Neuronal stem cell (in vitro differentiated cells): ENCODE measurements at places on chromosomes 2 and 18.

- DNase-seq: no peak
Observed at GRCh38 chr2:37809525-37809924, 115.6 kb upstream of the RMDN2 start.

DNA sequence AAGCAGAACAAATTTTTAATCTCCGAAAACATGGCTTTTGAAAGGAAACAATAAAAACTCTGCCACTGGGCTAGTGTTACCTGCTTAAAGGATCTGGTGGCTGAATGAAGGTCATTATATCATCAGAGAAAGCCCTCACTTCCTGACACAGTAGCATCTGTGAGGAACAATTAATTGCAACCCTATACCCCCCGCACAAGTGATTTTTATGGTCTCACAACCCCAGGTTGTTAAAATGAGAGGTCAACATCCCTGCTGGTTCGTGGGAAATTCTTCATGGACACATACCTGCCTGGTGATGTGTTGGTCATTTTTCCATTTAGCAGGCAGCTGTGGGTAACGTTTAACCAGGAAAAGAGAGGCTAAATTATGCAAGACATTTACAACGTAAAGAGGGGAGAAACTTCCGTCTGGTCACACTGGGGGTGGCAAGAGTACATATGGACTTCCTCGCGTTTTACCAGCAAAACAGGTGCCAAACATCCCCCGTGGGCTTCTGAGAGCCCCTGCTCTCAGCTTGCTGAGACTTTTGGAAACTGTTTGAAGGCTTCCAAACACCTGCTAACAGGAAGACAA, 29.2 kb downstream of the NIFK start:
- no peak for DNase-seq

GRCh38 chr18:44679056-44679913, 1.4 kb upstream of the SETBP1 start:
- peak; percentile 65 for DNase-seq

GRCh38 chr18:623761-624620, 27.2 kb downstream of the CLUL1 start:
- peak; percentile 43 for DNase-seq

GRCh38 chr2:227016894-227017293, 147.1 kb downstream of the COL4A4 start:
- no peak for DNase-seq

DNA sequence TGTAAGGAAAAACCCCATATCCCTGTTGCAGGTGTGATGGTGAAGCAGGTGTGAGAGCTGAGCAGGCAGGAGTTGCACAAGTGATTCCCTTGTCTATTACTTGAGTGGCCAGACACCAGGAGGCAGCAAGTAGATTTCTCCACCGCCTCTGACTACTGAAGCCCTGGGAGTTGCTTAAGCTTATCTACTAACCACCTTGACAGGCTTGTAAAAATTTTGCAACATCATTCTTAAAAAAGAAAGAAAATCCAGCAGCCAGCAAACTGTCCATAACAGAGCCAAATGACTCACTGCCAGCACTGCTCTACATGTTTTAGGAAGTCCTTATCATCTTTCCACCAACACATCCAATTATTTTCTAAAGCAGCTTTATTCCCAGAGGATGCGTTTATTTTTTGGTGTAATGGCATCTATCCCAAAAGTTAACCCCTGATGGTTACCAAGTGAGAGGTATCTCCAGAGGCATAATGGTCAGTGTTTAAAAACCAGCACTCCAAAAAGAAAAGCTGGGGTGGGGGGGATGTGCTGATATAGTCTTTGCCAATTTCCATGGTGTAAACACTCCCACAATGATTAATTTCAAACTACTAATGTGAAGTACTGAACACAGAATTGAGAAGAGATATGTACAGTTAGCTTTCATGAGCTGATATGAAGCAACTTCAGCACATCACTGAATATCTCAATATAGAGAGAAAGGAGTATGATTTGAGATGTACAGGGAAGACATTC, 16.3 kb upstream of the GPR39 start:
- DNase-seq: no peak

- DNase-seq: no peak
Observed at GRCh38 chr2:15559379-15560139, 1.6 kb downstream of the NBAS start.

DNA sequence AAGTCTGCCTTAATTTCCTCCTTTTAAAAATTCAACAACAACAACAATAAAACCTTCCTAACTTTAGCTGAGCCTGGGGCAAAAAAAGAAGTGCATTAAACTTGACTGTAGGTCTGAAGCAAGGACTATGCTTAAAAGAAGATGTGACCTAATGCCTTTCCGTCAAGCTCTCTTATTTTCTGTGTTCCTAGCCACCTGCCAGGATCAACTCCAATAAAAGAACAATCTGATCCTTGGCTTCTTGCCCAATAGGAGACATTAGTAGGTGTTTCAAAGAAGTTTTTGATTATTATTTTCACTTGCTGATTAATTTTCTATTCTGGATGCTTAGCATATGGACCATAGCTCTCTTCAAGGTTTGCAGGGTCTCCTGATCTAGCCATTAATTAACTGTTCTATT, 237.5 kb downstream of the STK39 start:
- DNase-seq: no peak

DNA sequence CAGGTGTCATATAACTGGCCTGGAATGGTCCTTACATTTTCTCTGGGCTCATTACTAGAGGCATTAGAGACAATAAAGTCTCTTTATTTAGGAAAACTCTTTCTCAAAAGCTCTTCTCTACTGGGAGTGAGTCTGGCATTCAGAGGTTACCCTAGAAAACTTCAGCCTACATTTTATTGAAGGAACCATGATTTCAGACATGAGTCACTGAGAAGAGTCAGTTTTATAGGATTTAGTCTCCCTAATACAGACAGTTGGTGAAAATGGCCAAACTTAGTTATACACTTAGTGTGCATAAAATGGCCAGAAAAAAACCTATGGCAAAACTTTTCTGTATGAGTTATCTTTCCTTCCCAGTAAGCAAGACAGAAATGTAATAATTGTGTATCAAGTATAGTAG, 689.4 kb downstream of the ZEB2 start:
- DNase-seq: no peak
